ENCODE measurements at places on chromosomes 5 and 9. TPM values are rescaled to one million over a fixed set of nuclear protein-coding genes. Genes with fewer than 3 reads are reported as not detected.

GBGT1 gene
- total RNA-seq: 3.0 TPM

ICE1 gene
- 38.9 TPM for total RNA-seq

- H3K27me3 ChIP-seq: peaks cover 60% of the 10 kb centered on the region
- no peak overlapping the region for H3K4me3 ChIP-seq
- peaks cover 6% of the 10 kb centered on the region for H3K4me1 ChIP-seq
- DNase-seq: no peak
Observed at GRCh38 chr5:178993236-178993765, 1.8 kb downstream of the GRM6 start.

C5orf52 gene
- total RNA-seq: not detected

AQP3 gene
- 0.90 TPM for total RNA-seq

- H3K27me3 ChIP-seq: no peaks in the 10 kb centered on the region
- H3K36me3 ChIP-seq: no peaks in the 10 kb centered on the region
- H3K4me3 ChIP-seq: no peak overlapping the region
- DNase-seq: no peak
Observed at GRCh38 chr9:133714606-133715294, 23.4 kb downstream of the SARDH start.

DNA sequence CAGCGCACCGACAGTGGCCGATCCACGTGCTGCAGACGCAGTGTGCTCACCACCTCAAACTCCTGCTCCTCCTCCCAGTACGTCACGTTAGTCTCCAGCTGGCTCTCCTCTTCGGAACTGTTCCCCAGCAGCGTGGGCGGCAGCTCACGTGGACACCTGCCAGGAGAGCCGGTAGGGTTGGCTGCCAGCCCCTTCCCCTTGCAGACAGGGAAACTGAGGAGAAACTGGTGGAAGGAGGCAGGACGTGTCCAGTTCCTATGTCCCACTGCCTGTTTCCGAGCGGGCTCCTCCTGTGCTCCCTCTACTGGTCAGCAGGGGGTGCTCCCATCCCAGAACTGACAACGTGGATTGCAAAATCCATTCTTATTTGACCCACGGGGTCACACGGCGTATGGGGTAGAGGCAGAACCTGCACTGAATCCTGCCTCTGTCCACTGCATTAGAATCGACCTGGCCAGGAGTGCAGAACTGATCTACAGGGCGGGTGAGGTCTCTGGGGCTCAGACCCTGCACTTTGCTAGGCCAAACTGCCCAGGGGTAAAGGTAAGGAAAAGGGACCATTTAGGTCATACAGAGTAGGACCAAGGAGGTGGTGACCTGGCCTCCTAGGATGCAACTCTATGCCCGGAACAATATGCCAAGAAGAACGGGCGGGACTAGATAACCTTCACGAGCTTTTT lies 25.7 kb downstream of the PDGFRB start:
- H3K27ac ChIP-seq: no peak overlapping the region
- no peak overlapping the region for H3K4me3 ChIP-seq
- no peaks in the 10 kb centered on the region for H3K27me3 ChIP-seq
- DNase-seq: peak; percentile 80
- H3K4me1 ChIP-seq: peaks cover 18% of the 10 kb centered on the region

CSF1R gene
- total RNA-seq: not detected

CCIN gene
- not detected for total RNA-seq

- DNase-seq: no peak
- H3K4me1 ChIP-seq: peaks cover 32% of the 10 kb centered on the region
- H3K4me3 ChIP-seq: no peak overlapping the region
Observed at GRCh38 chr9:18488886-18489285, 14.9 kb downstream of the ADAMTSL1 start.

GRCh38 chr5:72284559-72285423 lies 35.2 kb downstream of the MRPS27 start:
- no peak overlapping the region for H3K4me3 ChIP-seq
- H3K36me3 ChIP-seq: peaks cover 5% of the 10 kb centered on the region
- H3K27ac ChIP-seq: no peak overlapping the region
- no peak for DNase-seq
- no peaks in the 10 kb centered on the region for H3K4me1 ChIP-seq

DNA sequence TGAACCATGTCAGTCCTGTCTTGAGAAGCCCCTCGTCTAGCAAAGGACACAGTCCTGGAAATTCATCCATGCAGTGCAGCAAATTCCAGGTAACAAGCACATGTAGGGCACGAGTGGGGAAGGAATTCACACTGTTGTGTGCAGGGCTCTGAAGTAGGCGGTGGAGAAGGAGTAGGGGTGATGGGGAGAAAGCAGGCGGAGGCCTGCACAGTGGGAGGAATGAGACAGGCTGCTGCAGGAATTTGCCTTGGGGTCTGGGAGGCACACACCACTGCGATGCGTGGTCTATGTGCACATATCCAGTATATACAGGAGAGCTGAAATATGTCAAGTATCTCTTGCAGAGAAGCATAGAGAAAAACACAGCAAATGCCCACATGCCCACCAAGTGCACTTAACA lies 249.2 kb upstream of the IRX2 start:
- no peak overlapping the region for H3K4me3 ChIP-seq
- H3K27me3 ChIP-seq: no peaks in the 10 kb centered on the region

All from neural progenitor cell (in vitro differentiated cells).